ENCODE measurements at places on chromosomes 12 and 14.

- DNase-seq, result peak; percentile 65
These were observed 82.0 kb downstream of the PRKCH start for GRCh38 chr14:61403411-61403810.

- DNase-seq, result no peak
These were observed 861 bp upstream of the SLC48A1 start for GRCh38 chr12:47772094-47772660.

DNA sequence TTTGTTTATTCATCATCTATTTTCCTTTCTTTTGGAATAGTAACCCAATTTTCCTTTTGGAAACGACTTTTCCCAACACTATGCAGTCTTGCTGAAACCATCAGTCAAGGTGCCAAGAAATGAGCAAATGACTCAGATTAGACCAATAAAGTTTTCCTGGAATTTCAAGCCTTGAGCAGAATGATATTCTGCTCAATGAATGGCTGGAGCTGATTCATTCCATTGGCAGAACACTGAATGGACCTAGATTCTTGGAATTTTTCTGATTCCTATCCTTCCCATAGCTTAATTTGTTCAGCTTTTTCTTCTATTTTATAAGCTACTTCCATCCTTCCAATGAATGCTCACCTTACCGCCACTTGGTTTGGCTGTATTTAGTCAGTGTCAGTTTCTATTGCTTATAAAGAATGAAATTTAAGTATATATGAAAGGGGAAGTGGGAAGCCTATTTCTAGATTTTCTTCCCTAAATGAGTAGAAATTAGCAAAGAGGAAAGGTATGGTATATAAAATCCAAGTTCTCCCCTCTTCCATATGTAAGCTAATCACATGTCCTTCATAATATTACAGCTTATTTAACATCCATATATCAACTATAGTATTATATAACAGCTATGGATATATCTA is 89.0 kb downstream of the C14orf39 start:
- DNase-seq, result no peak

DNA sequence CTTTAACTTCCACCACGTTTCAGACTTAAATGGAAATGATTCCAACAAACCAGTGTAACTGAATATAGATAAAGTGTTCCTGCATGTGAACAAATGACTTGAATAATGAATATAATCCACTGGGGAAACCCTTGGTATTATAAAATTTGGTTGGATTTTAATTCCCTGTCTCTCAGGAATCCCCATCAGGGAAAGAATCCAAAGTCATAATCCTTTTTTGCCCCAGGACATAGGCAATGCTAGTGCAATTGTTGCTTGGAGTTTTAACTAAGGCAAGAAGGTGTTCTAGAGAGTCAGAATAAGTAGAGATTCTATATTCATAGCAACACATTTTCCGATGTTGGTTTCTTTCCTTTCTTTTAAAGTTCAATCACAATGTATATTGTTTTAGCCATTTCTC is 1169.4 kb downstream of the GALC start:
- no peak for DNase-seq

DNA sequence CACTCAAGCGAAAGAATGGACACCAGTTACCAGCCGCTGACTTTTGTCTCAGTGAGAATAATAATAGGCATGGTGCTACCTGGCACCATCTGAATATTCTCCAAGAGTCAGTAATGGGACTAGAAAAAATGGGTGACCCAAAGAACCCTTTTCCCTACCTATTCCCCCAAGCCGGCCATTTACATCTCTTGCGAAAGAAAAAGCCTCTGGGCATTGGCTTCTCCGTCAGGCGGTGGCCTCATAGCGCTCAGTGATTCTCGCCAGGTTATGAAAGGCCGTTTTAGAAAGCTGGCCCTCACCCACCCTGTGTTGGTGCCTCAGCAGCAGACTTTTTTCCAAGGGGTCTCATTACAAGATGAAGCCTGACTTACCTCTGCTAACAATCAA is 523 bp upstream of the SLC6A15 start:
- no peak for DNase-seq

GRCh38 chr12:94875525-94875924 is 128.0 kb downstream of the NDUFA12 start:
- DNase-seq, result no peak

GRCh38 chr12:101746196-101746595 is 6.9 kb upstream of the SYCP3 start:
- no peak for DNase-seq

DNA sequence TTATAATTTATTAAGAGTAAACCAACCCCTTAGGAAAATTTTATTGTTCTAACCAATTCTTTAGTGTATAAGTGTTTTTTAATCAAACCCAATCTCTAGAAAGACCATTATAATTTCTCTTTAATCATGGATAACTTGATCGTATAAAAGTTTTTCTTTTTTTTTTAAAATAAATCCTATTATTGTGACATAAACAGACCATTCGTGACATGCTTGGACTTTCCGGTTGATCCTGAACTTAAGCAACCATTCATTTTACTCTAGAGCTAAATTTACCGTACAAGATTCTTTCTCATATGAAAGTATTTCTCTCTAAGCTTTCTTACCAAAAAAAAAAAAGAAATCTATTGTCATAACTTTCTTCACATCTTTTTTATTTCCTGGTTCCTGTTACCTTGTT is 32.6 kb upstream of the SLC38A4 start:
- no peak for DNase-seq

GRCh38 chr14:54174457-54174856 is 217.8 kb upstream of the BMP4 start:
- no peak for DNase-seq

DNA sequence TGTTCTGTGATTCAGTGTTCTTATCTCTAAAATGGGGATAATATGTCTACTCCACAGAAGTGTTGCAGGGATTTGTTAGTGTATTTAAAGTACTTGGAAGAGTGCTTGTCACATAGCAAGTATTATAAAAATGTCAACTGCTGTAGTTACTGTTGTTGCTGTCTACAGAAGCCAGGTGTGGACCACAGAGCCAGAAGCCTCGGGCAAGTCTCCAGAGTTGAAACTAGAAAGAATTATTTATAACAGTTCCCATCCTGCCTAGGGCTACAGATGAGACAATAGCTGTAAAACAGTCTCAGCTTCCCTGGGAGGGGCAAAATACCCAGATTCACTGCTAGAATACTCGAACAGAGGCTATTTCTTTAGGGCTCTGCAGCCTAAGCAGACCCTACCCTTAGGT is 55.4 kb upstream of the FUT8 start:
- DNase-seq, result no peak

- DNase-seq, result no peak
These were observed 33.7 kb upstream of the MAP1LC3B2 start for GRCh38 chr12:116525418-116526001.

DNA sequence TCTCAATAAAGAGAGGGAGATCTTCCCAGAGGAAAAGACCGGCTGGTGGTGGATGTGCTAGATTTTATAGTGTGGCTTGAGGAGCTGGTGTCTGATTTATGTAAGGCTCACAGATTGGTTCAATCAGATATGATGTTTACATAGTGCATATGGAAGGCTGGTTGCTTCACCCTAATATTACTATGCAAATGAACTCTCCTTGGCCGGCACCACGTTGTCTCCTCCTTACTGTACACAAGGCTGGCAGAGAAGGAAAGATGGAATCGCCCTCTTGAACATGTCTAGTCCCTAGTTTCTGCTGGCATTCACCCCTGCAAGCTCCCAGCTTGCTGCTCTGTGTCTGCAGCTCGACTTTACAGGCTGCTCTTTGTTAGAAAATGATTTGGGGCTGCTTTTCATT is 8.9 kb downstream of the FAM186A start:
- no peak for DNase-seq

- no peak for DNase-seq
These were observed 140.7 kb downstream of the DYRK2 start for GRCh38 chr12:67789266-67789665.

DNA sequence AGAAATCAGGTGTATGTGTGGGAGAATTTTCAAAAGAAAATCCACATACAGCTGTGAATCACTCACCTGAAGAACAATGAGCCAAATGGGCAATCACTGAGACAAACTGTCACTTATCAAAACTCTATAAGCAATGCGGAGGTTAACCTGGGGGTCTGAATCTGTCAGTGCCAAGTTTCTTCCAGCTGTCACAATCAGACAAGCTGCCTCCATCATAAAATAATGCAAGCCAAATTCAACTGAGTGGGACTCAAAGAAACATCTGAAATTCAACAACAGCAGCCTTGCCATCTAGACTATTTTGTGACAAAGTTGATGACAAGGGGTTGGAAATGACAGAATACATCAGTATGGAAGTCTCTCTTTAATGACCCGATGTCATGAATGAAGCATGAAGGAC is 60.3 kb downstream of the GARIN6 start:
- DNase-seq, result no peak

DNA sequence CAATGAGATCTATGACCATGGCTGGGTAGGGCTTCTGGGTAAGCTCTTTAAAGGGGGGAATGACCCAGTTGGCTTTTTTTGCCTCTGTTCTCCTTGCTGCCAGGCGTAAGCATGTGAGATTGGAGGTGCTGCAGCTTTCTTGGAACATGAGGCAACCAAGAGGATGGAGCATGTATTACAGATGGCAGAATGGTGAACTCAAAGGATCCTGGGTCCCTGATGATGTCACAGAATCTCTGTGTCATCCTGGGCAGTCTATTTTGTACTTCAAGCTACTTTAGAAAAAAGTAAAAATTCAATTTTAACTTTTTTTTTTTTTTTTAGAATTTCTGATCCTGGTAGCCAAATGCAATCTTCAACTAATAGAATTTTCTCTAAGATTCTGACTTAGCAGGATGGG is 8.0 kb downstream of the KRT82 start:
- no peak for DNase-seq

GRCh38 chr12:124829708-124830304 is 33.9 kb downstream of the SCARB1 start:
- DNase-seq, result no peak

- DNase-seq, result no peak
These were observed 38.6 kb upstream of the ACSS3 start for GRCh38 chr12:81039231-81039630.

DNA sequence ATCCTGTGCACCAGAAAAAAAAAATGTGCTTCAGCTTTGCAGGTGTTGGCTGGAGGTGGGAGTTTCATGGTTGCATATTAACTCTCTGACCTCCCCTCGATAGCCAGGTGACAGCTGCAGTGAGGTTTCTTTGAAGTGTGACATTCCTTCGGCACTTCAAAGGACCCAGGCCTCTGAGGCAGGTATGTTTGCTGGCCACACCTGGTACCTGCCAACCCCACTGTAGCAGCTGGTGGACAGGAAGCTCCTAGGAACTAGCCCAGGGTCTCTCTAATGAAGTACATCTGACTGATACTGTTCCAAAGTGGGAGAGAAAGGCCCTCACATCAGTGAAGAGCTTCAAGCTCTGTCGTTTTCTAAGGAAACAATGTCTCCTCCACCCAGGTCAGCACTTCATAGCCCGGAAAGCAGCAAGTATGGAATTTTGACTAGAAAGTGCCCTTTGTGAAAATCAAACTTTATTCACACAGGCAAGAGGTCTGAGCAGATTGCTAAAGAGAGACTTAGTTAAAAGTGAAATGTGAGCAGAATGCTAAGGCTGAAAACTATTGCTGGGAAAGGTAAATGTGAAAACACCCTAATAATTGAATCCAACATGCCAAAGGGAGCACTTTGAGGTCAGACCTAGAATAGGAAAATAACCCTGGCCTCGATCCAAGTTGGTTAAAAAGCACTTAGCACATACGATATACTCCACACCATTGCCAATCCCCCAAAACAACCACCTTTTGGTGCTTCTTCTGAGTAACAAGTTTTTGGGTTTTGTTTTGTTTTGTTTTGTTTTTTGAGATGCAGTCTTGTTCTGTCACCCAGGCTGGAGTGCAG is 71.3 kb downstream of the PHLDA1 start:
- no peak for DNase-seq

GRCh38 chr12:92336641-92337040 is 191.0 kb upstream of the BTG1 start:
- DNase-seq, result no peak

DNA sequence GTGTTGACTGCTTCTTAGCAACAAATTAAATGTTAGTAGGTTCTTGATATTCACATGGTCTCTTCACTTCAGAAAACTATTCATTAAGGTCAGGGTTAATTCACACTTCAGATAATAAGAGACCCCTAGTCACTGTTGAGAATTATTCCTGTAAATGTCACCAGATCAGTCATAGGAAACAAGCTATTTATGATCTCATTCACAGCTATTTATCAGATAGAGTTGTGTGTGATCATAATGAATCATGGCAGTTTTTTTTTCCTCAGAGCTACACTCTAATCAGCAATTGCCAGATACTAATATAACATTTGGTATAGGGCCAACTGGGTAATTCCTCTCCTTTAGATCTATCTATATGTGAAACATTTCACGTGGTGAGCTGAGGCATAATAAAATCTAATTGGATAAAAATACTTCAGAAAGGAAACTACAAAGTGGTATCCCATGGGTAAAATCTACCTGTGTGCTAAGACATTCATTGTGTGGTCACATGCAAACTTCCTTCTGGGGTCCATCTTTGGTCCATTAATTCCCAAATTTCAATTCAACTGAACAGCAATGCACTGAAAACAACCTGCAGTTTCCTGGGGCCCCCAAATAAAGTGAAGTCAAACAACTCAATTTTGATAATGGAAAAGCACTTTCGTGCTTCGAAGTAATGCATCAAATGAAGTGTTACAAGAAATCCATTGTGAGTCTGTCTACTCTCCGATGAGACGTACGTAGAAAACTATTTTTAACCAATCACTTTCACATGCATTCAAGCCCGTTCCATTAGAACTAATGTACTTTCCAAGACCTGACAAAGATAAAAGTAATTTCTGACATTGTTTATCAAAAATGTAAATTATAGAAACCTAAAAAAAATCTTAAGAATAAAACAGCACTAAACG is 197.0 kb downstream of the ACSS3 start:
- DNase-seq, result no peak

- no peak for DNase-seq
These were observed 6.2 kb upstream of the TCP11L2 start for GRCh38 chr12:106296179-106296877.

- DNase-seq, result no peak
These were observed 69.0 kb upstream of the CAPRIN2 start for GRCh38 chr12:30823764-30824163.

DNA sequence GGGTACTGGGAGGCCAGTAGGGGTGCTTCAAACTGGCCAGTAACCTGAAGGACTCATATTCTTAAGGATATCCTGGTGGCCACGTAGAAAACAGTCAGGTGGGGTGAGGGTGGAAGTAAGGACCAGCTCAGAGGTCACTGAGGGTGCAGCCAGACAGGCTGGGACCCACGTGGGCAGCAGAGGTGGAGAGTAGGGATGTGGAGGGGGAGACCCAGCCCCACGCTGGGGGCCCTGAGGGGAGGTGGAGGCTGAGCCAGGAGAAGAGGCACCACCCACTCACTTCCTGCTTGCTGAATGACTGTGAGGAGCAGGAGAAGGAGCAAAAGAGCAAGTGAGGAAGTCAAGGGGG is 12.6 kb upstream of the SERPINA3 start:
- DNase-seq, result no peak

GRCh38 chr14:36585100-36585499 is 2.7 kb upstream of the NKX2-8 start:
- DNase-seq, result no peak

GRCh38 chr14:61048640-61049039 is 67.6 kb downstream of the SLC38A6 start:
- no peak for DNase-seq
